ENCODE measurements at places on chromosomes 6 and 20.

- no peak for DNase-seq
Observed at GRCh38 chr20:45588800-45589199, 9.7 kb upstream of the WFDC8 start.

GRCh38 chr20:35001596-35002362 lies 46.1 kb downstream of the MYH7B start:
- no peak for DNase-seq

- DNase-seq: no peak
Observed at GRCh38 chr6:35181933-35182612, 31.7 kb upstream of the SCUBE3 start.

- no peak for DNase-seq
Observed at GRCh38 chr20:44181611-44182010, 5.4 kb downstream of the JPH2 start.

GRCh38 chr20:34628026-34628425 lies 48.9 kb downstream of the PIGU start:
- no peak for DNase-seq

DNA sequence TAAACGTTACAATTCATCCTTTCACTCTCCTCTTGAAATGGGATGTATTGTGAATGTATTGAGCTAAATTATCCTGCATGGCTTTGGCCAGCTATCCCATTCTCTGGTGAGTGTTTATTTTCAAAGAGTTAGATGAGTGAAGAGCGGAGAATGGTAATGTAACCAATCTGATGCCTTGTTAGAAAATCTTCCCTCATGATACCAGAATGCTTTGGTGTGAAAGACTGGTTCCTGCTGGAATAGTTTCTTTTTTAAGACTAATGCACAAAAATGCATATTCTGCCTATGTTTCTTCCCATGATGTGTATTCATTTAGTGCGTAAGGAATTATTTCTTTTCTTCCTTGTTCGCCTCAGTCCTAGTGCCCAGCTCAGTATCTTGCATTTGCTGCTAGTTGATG lies 506.7 kb downstream of the PRKN start:
- DNase-seq: no peak

DNA sequence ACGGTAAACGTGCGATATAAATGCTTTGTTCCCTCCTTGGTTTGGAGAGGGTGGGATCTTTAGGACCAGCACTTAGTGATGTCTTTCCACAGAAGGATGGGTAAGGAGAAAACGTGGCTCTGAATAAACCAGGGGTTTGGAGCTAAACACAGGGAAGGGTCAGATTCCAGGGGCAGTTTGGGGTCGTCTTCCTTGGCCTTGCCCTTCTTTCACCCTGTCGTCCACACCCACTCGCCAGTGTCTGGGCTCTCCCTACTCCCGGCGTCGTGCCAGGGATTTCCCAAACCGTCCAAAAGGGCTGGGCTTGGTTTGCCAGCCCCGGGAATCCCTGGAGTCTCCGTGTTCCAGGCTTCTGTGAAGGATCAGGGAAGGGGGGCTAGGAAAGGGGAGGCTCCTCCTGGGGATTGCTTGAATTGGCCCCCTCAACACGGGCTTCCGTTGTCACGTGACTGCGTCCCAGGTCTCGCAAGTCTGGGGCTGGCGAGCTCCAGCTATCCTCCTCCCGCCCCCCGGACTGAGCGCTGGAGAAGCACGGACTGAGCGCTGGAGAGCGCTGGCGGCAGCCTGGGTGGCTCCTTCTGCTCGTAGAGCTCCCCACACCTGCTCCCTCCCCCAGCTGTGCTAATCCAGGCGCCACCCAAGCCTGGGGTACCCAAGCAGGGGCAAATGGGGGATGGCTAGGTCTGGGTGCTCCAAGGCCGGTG lies 9.4 kb upstream of the ARMC12 start:
- peak; percentile 92 for DNase-seq

- DNase-seq: peak; percentile 60
Observed at GRCh38 chr6:125748406-125749172, 843 bp upstream of the HEY2 start.

DNA sequence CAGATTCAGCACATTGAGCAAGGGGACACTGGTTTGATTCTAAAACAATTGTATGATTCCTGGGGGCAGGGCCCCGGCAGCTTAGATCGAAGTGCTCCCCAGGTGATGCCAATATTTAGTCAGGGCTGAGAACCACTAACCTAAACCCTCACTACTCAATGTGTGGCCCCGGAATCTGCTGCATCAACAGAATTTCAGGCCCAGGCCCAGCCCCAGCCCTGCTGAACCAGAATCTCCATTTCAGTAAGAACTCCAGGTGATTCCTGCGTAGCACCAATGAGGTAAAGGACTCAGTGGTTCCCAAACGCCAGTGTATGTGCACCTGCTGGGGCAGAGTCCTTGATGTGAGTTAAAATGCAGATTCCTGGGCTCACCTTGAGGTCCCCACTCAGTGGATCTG lies 152.8 kb upstream of the KCNG1 start:
- no peak for DNase-seq

- peak; percentile 57 for DNase-seq
Observed at GRCh38 chr20:50987493-50988210, 29.0 kb downstream of the MOCS3 start.

GRCh38 chr20:34388000-34388399 lies 24.9 kb downstream of the ITCH start:
- no peak for DNase-seq

DNA sequence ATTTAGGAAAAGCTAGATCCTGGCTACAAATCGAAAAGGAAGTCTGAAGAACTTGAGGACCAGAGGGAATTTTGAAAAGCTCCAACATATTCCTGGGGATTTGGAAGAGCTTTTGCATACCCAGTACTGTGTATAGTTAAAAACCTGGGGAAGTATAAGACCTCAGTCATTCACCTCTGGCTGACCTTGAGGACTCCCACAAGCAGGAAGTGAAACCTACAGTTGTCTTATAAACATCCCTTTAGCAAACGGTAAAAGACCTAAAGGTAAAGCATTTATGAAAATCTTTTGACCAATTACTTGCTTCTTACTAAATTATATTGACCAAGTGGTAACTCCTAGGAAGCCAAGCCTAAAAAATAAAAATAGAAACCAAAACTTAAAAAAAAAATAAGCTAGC lies 175.0 kb downstream of the HAO1 start:
- DNase-seq: no peak

GRCh38 chr6:18186033-18186432 lies 30.8 kb downstream of the KDM1B start:
- no peak for DNase-seq

- DNase-seq: no peak
Observed at GRCh38 chr6:50520326-50521266, 192.7 kb upstream of the TFAP2D start.

GRCh38 chr6:89350281-89350966 lies 2.1 kb downstream of the UBE2J1 start:
- no peak for DNase-seq

GRCh38 chr6:48667797-48668196 lies 556.8 kb upstream of the PTCHD4 start:
- no peak for DNase-seq

DNA sequence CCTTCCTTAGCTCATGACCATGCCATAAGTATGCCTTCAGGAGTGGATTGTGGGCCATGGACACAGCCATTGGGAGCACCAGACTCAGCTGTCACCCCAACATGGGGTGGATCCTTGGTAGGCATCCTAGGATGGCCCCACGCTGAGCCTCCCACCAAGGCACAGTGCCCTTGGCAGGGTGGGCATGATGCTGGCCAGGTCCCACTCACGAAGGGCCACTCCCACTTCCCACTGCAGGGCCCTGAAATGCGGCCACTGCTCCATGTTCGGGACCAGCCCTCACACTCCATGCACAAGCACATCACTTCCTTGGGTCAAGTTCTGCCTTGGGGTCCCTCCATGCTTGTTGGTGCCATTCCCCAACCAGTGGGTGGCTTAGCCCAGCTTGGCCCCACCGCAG lies 12.9 kb upstream of the FUT9 start:
- DNase-seq: no peak

DNA sequence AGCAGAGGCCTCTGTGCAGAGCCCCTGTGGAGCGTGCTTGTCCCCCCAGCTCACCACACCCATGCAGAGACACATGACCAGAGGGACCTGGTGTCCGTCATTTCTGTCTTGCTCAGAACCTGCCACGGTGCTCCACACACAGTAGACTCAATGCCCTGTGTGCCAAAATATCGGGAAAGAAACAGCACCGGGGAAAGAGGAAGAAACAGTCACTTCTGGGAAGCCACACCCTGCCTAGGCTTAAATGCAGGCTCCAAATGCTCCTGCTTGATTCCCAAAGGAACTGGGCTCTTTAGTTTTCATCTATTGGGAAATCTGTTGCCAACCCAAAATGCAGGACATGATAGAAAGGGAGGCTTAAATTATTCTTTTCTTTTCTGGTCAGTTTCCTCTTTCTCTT lies 503.9 kb downstream of the CD83 start:
- no peak for DNase-seq

DNA sequence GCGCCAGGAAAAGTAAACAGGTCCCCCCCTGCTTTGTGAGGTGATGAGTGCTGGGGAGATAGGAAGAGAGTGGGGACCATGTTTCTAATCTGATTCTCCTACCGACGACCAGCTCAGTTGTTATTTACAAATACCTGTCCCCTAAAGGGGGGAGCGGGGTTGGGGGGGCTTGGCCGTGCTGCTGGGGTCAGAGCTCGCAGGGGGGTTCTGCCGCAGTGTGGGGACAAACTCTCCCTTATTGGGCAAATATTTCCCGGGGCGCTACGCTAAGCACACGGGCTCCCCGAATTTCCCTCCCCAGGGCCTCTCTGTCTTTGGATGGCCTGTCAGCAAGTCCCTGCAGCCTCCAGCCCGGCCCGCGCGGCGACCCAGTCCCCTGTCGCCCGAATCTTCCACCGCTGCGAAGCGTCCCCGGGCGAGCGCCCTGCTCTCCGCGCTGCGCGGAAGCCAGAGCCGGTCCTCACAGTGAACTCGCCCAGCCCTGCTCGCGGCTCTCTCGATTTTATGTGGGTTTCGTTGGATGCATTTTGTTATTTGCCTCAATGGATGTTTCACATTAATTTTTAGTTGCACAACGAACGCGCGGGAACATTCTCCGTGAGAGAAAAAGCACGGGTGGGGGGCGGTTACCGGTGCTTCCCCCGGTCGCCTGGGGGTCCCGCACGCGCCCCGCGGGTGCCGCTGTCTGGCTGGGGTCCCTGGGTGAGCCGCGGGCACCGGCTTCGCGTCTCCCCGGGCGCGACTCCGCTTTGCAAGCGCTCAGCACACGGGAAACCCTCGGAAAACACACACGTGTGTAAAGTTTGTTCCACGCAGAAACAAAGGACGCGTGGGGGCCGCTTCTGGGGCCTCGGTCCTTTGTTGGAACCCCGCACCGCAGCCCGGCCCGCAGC lies 1.5 kb upstream of the STX16 start:
- DNase-seq: no peak

GRCh38 chr6:41477572-41477971 lies 68.6 kb upstream of the FOXP4 start:
- no peak for DNase-seq

GRCh38 chr6:70790483-70791224 lies 123.0 kb downstream of the SMAP1 start:
- DNase-seq: no peak

- DNase-seq: peak; percentile 34
Observed at GRCh38 chr6:169189182-169189581, 64.5 kb downstream of the THBS2 start.

- DNase-seq: no peak
Observed at GRCh38 chr20:6641012-6641411, 126.5 kb upstream of the BMP2 start.

DNA sequence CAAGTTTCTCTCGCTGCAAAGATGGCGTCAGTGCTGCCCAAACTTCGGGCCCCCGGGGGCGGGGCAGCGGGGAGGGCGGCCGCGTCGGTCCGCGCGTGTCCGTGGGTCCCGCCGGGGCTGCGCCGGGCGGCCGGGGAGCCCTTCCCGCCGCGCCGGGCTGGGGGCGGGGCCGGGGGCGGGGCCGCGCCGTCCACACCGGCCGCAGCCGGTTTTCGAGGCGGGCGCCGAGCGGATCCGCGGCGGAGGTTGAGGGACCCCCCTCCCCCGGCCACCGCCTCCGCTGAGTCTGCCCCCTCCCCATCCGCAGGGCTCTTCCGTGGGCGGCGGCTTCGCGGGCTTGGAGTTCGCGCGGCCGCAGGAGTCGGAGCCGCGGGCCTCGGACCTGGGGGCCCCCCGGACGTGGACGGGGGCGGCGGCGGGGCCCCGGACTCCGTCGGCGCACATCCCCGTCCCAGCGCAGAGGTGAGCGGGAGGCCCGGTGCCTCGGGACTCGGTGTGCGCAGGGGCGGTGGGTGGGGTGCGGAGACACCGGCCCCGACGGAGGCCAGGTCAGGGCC lies 572 bp downstream of the SLC2A4RG start:
- DNase-seq: no peak

GRCh38 chr20:35638751-35639150 lies 23.1 kb downstream of the SPAG4 start:
- DNase-seq: no peak

- DNase-seq: no peak
Observed at GRCh38 chr20:34806255-34806654, 19.2 kb downstream of the NCOA6 start.

GRCh38 chr6:154548130-154548830 lies 37.8 kb upstream of the CNKSR3 start:
- peak; percentile 30 for DNase-seq

- DNase-seq: peak; percentile 7
Observed at GRCh38 chr6:75230484-75231325, 12.9 kb downstream of the COX7A2 start.

DNA sequence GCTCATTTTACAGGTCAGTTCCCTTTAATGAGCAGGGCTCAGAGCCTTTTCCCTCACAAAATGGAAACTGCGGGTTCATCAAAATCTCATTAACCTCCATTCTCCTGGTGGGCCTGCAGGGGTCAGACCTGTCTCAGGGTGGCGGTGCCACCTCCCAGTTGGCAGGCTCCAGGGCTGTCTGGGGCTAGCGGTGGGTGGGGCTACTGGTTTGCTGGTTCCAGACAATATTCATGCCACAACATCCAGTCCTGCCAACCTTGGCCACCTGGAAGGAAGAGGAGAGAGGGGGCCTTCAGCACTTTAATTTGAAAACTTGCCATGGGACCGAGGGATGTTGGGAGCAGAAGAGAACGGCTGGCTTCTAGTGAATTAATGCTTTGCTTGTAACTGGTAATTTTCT lies 41.9 kb upstream of the CTNNBL1 start:
- DNase-seq: peak; percentile 25

DNA sequence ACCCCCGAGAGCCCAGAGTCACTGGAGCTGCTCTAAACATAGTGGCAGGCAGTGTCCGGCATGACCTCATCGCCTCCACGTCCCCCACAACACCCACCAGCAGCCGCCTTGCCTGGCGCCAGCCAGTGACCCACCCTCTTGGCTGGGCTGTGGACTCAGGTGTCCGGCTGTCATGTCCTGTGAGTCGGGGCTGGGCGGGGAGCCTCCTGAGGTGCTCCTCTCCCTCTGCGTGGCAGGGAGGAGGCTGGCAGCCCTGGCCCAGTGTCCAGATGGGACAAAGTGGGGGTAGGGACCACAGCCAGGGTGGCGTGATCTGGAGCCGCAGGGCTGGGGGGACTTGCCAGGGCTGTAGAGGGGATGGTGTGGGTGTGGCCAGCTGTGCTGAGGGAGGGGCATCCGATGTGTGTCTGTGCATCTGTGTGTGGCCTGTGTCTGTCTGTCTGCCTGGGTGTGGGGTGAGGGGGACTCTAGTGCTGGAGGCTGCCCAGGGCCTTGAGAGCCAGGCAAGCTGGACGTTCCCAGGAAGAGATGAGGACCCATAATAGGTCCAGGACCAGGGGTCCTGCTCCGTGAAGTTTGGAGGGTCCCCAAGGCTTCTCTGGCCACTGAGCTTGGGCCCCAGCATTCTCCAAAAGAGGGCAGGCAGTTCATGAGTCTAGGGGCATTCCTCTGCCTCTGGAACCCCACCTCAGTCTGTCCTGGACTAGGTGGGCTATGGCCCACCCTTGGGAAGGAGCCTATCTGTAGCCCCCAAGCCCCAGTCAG lies 2.3 kb upstream of the SOX18 start:
- DNase-seq: no peak
